ENCODE measurements at places on chromosomes 4 and X. TPM values are rescaled to one million over a fixed set of nuclear protein-coding genes. Genes with fewer than 3 reads are reported as not detected.

Gene RASL11B
- 8.9 TPM for total RNA-seq

Gene PDCL2
- total RNA-seq, result not detected

Gene HEPH
- total RNA-seq, result 54.0 TPM

Gene VBP1
- total RNA-seq, result 39.9 TPM

Gene TLR6
- total RNA-seq, result 6.0 TPM

Gene ADRA2C
- total RNA-seq, result 56.4 TPM

Gene PPEF2
- total RNA-seq, result not detected

Gene AWAT1
- not detected for total RNA-seq

Gene SPANXA1
- total RNA-seq, result not detected

Gene FATE1
- not detected for total RNA-seq

Gene KCNE5
- total RNA-seq, result 0.29 TPM

Gene TMEM165
- total RNA-seq, result 149 TPM

Gene NDNF
- total RNA-seq, result 4.6 TPM

Gene SLBP
- 25.6 TPM for total RNA-seq

Gene ADGRL3
- 48.0 TPM for total RNA-seq

Gene GABRA4
- total RNA-seq, result not detected

Gene HSFX1
- total RNA-seq, result 1.4 TPM

Gene SERTM2
- total RNA-seq, result 0.28 TPM

Gene SNCA
- total RNA-seq, result 25.5 TPM

Gene GPRASP2
- 11.5 TPM for total RNA-seq

Gene SORBS2
- 139 TPM for total RNA-seq

Gene MFAP3L
- 3.0 TPM for total RNA-seq

Gene OPRPN
- not detected for total RNA-seq

Gene PWWP3B
- 0.93 TPM for total RNA-seq

Gene SMAD1
- 17.6 TPM for total RNA-seq

Gene MAGEA12
- not detected for total RNA-seq

Gene CTAG1B
- not detected for total RNA-seq

Gene PF4V1
- not detected for total RNA-seq

Gene VEGFC
- total RNA-seq, result 11.6 TPM

Gene SCML2
- total RNA-seq, result 3.0 TPM

Gene ENPEP
- total RNA-seq, result 5.7 TPM

Gene RAP2C
- total RNA-seq, result 25.8 TPM

All from posterior vena cava (tissue), 2 donors.